ENCODE measurements at places on chromosomes 7 and 10. TPM values are rescaled to one million over a fixed set of nuclear protein-coding genes. Genes with fewer than 3 reads are reported as not detected.

The PIP gene
- not detected for total RNA-seq

DNA sequence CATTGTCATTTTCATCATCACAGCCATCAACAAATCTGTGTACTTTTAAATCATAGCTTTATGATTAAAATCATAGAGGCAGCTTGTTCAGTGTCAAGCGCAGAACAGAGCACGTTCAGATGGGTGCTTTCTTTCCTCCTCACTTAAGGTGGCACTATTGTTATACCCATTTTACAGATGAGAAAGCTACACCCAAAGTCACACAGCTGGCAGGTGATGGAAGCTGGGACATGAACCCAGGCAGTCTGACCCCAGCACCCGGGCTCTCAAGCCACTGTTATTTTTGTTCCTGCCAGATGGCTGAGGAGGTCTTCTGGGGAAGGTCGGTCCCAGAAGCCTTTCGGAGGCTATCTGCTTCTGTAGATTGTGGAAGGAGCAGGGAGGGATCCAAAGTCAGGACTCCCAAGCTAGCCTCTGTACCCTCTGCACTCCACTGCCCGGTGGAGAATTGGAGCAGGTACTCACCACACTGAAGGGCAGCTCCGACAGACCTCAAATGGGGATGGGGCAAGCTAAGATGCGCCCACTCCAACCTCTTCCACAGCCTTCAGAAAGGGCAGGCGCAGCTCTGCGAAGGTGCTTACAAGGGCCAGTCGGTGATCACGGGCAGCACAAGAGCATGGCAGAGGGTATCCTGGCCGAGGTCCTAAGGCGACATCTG, 610 bp downstream of the AVPI1 start:
- DNase-seq = no peak

GRCh38 chr10:80156216-80156615, 23.7 kb downstream of the PLAC9 start:
- DNase-seq = no peak

DNA sequence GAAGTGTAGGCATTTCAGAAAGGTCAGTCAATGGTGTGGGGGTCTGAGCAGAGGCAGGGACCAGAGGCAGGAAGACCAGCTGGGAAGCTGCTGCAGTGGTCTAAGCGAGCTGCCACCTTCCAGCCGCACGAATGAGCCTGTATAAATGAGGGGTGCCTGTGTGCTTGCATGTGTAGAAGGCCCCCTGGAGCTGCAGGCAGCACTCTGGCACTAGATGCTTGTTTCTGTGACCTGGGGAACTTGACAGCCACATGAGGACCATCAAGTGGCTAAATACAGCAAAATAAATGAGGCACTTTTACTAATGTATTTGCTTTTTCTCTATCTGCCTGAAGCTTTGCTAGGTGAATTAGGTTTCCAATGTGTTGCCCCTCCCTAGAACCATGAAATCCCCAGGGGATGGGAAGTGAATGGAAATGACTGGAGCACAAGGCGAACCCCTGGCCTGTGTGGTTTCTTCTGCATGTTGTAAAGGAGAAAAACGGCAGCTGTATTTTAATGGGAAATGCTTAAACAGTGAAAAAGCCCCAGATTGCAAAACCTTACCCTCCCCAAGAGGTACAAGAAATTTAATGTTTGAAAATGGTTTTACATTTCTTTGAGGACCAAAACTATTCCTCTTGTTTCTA, 57.7 kb downstream of the PYROXD2 start:
- DNase-seq = no peak

DNA sequence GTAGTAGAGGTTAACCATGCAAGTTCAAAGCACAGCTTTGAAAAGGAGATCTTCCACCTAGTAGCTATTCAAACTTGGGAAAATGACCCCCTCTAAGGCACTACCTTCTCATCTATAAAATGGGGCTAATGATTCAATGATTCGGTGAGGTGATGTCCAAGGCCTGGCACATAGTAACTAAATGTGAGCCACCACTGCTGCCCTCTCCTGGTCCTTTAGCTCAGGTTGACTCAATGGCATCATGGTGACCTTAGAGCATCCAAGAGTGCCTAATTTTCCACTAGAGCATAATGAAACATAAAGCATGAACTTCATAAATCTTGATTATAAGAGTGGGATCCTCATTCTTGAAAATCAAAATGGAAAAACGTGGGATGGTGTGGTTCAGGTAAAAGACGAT, 16.3 kb upstream of the PLCE1 start:
- DNase-seq = no peak
